ENCODE measurements at places on chromosomes 1 and 21. TPM values are rescaled to one million over a fixed set of nuclear protein-coding genes. Genes with fewer than 3 reads are reported as not detected.

DNA sequence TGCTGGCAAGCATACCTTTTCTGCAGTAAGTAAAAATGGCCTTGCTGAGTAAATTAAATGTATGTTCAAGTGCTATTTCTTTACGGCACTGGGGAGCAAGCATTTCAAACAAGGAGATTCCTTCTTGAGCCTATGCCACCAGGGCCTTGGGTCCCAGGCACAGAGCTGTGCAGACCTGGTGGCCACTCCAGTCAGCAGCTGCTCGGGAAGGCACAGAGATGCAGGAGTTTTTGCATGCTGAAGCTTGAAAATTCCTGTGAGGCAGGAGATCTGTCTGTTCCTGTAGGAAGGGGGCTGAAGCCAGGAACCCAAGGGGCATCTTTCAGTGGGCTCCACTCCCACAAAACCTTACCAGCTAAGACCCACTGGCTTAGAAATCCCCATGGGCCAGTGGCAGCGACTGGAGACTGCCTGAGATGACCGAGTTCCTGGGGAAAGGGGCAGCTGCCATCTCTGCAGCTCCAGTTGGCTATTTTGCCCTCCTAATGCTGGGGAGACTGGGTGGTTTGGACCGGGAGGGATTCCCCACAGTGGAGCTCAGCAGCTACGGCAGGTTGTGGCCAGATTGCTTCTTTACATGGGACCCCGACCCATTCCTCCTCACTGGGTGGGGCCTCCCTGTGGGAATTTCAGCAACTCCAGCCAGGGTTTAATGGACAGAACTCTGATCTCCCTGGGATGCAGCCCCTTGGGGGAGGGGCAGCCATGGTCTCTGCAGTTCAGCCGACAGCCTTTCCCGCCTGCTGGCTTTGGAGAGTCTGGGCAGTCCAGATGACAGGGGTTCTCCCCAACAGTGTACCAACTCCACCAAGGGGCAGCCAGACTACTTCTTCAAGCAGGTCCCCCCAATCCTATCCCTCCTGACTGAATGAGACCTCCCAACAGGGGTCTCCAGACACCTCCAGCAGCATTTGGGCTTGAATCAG lies 8.4 kb upstream of the PGBD2 start:
- H3K27ac ChIP-seq: no peak overlapping the region
- no peaks in the 10 kb centered on the region for H3K36me3 ChIP-seq

Gene KPRP
- not detected for total RNA-seq

Gene SIM2
- not detected for total RNA-seq

Gene DNALI1
- total RNA-seq: 28.1 TPM

Gene FNDC5
- 0.65 TPM for total RNA-seq

DNA sequence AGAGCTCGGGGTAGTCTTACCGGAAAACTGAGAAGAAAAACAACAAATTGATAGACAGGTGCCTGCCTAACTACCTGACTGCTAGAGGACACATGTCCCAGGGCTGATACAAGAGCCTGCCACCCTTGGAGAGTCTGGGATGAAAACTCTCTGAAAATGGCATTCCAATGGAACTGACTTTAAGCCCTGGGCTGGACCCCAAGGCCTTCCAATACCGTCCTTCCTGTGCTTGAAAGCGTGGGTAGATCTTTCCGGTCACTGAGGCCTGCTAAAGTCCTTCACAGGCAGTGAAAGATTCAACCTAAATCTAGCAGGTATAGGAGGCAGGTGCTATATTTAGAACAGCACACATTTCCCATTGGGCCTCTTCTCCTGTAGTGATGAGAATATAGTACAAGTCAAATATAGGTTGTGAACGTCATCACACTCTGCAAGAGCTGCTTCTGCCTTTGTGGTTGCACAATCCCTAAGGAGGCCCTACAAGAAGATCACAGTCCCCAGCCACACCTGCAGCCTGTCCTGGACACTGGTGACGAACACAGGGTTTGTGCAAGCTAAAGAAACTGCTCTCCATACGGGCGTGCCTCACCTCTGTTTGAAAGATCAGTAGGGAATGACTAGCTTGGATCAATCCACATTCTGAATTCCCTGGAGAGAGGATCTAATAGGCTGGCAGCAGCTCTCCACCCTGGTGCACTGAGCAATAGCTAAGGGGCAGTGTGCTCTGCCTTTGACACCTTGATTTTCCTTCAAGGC lies 876 bp upstream of the CHML start:
- peaks cover 27% of the 10 kb centered on the region for H3K4me1 ChIP-seq
- H3K36me3 ChIP-seq: no peaks in the 10 kb centered on the region
- peak overlapping the region; percentile 59 for H3K27ac ChIP-seq
- no peaks in the 10 kb centered on the region for H3K27me3 ChIP-seq

Gene TMEM61
- 2.7 TPM for total RNA-seq

Gene PCP4L1
- total RNA-seq: 8.9 TPM

Gene ELAPOR1
- 24.4 TPM for total RNA-seq

- H3K36me3 ChIP-seq: no peaks in the 10 kb centered on the region
- H3K4me3 ChIP-seq: no peak overlapping the region
- H3K27me3 ChIP-seq: peaks cover 21% of the 10 kb centered on the region
- H3K27ac ChIP-seq: no peak overlapping the region
These were observed 150.6 kb upstream of the HMGB4 start for GRCh38 chr1:33713058-33713877.

Gene PAFAH2
- total RNA-seq: 19.4 TPM

- no peaks in the 10 kb centered on the region for H3K4me1 ChIP-seq
- H3K27me3 ChIP-seq: no peaks in the 10 kb centered on the region
- no peak for DNase-seq
- peaks cover 43% of the 10 kb centered on the region for H3K36me3 ChIP-seq
These were observed 121.2 kb downstream of the PIK3R3 start for GRCh38 chr1:46011121-46011695.

Gene ALPL
- 123 TPM for total RNA-seq

Gene MAP3K7CL
- 8.3 TPM for total RNA-seq

Gene SLAMF9
- total RNA-seq: not detected

Gene KRTAP11-1
- not detected for total RNA-seq

- no peak for DNase-seq
- peak overlapping the region; percentile 65 for H3K27ac ChIP-seq
- peaks cover 59% of the 10 kb centered on the region for H3K4me1 ChIP-seq
- H3K4me3 ChIP-seq: no peak overlapping the region
- no peaks in the 10 kb centered on the region for H3K27me3 ChIP-seq
These were observed 59.1 kb downstream of the PLXNA2 start for GRCh38 chr1:208184966-208185654.

DNA sequence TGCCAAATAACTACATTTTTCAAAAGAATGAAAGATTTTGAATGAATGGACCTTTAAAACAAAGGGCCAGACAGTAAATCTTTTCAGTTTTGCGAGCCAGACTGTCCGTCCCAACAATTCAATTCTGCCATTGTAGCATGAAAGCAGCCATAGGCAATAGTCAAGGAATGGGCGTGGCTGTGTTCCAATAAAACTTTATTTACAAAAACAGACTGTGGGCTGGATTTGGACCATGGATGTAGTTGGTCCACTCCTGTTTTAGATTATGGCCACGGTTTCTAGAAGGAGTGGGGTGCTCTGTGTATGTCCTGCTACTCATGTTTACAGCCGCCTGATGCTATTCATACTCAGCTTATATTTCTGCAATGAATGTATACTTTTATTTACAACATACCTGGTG lies 474.7 kb downstream of the CAMTA1 start:
- peaks cover 10% of the 10 kb centered on the region for H3K27me3 ChIP-seq
- no peaks in the 10 kb centered on the region for H3K4me1 ChIP-seq
- H3K4me3 ChIP-seq: no peak overlapping the region
- H3K36me3 ChIP-seq: no peaks in the 10 kb centered on the region
- no peak for DNase-seq

DNA sequence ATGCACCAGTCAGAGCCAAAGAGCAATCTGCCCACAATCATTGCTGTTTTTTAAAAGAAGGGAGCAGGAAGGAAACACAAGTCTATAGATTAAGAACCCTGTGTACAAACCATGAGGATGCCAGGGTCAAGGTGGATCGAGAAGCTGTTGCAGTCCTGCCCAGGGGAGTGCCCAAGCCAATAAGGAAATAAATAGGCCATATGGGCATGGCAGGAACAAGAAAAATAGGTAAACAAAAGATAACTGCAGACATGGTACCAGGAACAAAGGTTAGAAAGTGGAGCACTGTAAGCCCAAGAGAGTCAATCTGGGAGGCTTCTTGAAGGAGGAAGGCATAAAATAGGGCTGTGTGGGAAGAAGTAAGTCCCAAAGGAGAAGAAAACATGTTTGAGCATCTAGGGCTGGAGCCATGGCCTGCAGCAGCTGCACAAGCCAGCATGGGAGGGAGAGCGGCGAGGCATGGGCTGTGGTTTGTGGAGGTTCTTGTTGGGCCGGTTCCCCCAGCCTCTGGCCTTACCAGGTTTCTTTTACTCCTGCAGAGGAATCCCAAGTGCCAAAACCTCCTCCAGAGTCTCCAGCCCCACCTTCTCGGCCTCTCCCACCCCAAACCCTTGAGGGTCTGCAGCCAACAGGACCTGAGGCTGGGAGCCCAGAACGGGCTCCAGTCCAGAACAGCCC lies 13.6 kb downstream of the INAVA start:
- H3K36me3 ChIP-seq: no peaks in the 10 kb centered on the region
- no peak overlapping the region for H3K27ac ChIP-seq
- no peak for DNase-seq

DNA sequence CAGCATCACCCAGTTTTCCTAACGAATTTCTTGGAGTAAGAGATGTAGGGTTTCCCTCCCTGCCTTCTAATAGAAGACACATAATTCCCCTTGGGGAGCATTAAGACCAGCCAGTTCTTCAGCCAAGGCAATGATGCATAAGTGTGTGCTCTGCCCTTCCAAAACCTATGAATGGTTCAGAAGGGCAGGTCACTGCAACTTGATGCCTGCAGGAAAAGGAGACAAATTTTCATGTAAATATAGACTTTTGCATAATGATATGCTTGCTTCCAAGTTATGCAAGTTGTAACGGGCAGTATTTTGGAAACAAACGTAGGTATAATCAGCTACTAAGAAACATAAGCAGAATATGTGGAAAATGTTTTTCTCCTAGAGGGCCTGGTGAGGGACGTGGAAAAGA lies 31.6 kb downstream of the PTGS2 start:
- no peaks in the 10 kb centered on the region for H3K27me3 ChIP-seq
- no peaks in the 10 kb centered on the region for H3K36me3 ChIP-seq
- no peaks in the 10 kb centered on the region for H3K4me1 ChIP-seq
- H3K27ac ChIP-seq: no peak overlapping the region

Gene CAPZA1
- total RNA-seq: 143 TPM

- peaks cover 46% of the 10 kb centered on the region for H3K4me1 ChIP-seq
- H3K4me3 ChIP-seq: peak within 1 kb of the TSS; percentile 95
- no peak for DNase-seq
- peaks cover 3% of the 10 kb centered on the region for H3K36me3 ChIP-seq
- peak within 1 kb of the TSS; percentile 99 for H3K27ac ChIP-seq
These were observed at the start of gene HDGF for GRCh38 chr1:156751451-156751756. Gene HDGF, minus strand, starts transcription at chr1:156751675. Its CDS starts 246 bp downstream, at chr1:156751429.

DNA sequence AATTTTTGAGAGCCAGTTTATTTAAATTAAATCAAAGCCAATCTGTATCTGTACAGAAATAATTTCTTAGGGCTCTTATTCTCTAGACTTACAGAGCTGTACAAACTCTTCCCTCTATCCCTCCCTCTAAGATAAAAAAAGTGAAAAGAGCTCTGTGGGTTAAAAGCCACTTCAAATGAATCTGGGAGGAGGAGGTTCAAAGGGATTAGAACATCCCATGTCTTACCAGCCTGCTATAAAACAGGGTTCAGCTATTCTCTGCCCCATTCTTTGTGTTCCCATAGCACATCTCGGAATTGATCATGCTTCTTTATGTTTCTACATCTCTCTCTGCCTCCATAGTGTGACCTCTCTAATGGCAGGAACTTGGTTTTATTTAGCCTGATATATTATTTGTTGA lies 19.4 kb downstream of the KIAA0319L start:
- no peak overlapping the region for H3K4me3 ChIP-seq
- no peaks in the 10 kb centered on the region for H3K36me3 ChIP-seq
- H3K27me3 ChIP-seq: no peaks in the 10 kb centered on the region
- H3K4me1 ChIP-seq: peaks cover 69% of the 10 kb centered on the region
- no peak for DNase-seq

Gene RUNX3
- total RNA-seq: 13.1 TPM

DNA sequence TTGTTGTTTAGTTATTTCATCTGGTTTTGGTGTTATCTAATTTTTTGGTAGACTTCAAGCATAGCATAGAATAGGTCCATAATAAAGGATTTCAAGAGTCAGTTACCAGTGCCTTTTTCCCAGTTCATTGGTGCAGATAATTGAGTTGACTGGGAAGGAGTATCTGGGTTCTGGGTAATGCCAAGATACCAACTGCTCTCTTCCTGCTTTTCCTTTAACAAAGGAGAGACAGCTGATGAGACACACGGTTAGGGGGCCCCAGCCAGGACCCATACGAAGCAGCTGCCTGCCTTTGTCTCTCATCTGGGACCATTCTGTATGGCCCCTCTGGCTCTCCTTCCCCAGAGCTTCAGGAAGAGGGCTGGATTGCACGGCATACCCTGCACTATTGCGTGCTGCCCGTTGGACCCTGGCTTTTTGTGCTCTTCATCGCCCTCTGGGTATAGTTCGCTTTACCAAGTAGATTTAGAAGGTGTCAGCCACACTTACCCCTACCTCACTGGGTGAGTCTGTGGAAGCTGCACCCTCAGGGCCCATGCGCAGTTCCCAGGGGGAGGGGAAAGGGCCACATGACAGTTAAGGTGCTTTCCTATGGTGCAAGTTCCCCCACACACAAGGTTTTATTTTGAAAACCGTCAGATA lies 7.0 kb downstream of the NAV1 start:
- no peaks in the 10 kb centered on the region for H3K36me3 ChIP-seq
- DNase-seq: no peak
- H3K4me1 ChIP-seq: peaks cover 32% of the 10 kb centered on the region
- no peak overlapping the region for H3K27ac ChIP-seq
- H3K4me3 ChIP-seq: no peak overlapping the region

Gene GFI1
- total RNA-seq: 3.3 TPM

Gene PTPN7
- total RNA-seq: 8.5 TPM

DNA sequence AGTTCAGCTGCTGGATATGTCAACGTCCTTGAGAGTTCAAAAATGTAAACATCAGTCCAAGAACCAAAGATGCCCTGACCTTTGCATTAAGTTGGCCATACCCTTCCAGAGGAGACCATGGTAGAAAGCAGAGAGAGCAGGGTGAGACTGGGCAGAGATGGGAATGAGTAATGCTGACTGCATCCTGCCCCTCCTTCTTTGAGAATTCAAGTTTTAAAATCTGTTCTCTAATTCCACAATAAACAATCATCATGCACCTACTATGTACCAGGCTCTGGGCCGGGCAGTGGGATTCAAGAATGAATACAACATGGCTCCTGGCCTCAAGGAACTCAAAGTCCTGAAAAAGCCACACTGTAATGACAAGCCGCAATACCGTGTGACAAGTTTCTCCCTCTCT lies 3.9 kb upstream of the HAO2 start:
- no peaks in the 10 kb centered on the region for H3K36me3 ChIP-seq
- no peak overlapping the region for H3K27ac ChIP-seq
- H3K27me3 ChIP-seq: no peaks in the 10 kb centered on the region
- DNase-seq: no peak
- no peak overlapping the region for H3K4me3 ChIP-seq

Gene TCHHL1
- total RNA-seq: not detected

DNA sequence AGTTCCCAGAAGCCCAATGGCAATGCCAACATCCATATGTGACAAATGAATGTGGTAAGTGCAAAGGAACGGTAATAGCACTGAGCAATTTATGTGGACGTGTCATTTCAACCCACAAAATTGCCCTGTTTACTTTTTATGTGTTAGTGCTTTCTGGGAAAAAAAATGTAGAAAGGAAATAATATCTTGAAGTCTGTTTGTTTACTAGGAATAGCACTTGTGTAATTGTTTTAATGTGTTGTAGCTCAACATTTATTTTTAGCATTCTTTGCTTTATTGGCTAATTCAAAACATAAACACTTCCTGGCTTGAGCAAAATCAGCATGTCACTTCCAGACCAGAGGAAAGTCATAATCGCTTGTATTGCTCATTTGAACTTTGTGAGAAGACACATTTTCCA lies 224.8 kb upstream of the KCNK2 start:
- no peak for DNase-seq
- H3K4me1 ChIP-seq: no peaks in the 10 kb centered on the region
- no peak overlapping the region for H3K4me3 ChIP-seq
- H3K27ac ChIP-seq: no peak overlapping the region
- H3K36me3 ChIP-seq: no peaks in the 10 kb centered on the region
- no peaks in the 10 kb centered on the region for H3K27me3 ChIP-seq
